Dermis microvascular lymphatic vessel endothelial cell (primary cell): ENCODE measurements at places on chromosomes 12 and 14. TPM values are rescaled to one million over a fixed set of nuclear protein-coding genes. Genes with fewer than 3 reads are reported as not detected.

GRCh38 chr14:52778702-52779101 is 12.7 kb downstream of the GNPNAT1 start:
- no peak for DNase-seq

DNA sequence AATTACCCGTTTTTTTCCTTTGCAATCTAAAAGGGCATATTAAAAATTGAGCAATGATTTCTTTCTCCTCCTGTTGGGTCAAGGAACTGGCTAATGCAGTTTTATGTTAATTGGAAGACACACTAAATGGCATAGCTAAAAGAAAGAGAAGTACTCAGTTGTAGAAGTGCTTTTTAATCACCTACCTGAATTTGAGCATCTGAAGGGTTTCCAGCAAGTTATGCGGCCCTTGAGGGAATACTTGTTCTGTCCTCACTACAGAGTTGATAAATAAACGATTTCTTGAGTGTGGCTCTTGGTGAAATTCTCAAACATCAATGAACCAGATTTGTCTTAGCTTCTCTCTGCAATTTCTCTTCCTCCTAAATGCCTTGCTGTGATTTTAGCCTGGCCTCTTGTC is 184.1 kb upstream of the RPH3A start:
- DNase-seq: no peak

DNA sequence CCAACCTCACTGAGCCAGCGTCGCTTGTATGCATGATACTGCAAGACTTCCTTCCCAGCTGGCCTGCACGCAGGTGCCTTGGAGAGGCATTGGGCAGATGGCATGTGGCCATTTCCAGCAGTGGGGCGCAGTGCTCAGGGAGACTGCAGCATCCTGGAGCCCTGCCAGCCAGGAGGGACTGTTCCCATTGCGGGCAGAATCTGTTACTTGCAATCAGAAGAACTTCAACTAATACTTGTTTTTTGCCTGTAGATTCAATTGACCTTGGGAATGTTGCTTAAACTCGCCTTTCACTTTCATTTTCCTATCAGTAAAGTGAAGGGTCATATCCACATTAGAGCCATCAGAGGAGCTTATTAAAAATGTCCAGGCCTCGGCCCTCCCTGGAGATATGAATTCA is 29.8 kb downstream of the ANKRD9 start:
- peak; percentile 3 for DNase-seq

DNA sequence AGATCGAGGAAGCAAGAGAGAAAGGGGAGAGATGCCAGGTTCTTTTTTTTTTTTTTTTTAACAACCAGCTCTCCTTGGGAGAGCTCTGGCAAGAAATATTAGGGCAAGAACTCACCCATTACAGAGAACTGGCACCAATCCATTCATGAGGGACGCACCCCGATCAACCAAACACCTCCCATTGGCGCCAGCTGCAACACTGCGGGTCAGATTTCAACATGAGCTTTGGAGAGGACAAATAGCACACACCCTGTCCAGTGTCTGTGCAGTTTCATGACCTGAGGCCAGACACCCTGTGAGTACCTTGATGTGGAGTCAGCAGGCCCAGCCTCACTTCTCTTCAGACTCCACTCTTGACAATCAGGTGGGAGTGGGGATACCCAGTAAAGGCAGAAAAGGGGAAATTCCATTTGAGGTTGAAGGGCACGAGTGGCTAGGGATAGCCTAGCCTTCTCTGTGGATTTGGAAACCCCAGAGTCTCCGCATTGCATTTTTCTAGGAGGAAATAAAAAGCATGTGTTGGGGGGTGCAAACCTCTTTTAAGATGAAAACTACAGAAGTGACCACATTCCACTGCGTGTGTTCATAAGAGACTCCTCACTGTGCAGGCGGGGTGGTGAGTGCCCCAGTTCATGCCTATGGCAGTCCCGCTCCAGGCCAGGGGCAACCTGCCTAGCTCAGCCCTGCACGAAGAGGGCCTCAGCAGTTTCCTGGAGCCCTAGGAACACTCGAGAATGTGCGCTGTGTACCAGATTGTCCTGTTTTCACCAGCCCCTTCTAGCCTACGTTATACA is 42.4 kb upstream of the GPATCH2L start:
- DNase-seq: no peak

KCNC2 gene
- total RNA-seq: not detected in 2 replicates

DNA sequence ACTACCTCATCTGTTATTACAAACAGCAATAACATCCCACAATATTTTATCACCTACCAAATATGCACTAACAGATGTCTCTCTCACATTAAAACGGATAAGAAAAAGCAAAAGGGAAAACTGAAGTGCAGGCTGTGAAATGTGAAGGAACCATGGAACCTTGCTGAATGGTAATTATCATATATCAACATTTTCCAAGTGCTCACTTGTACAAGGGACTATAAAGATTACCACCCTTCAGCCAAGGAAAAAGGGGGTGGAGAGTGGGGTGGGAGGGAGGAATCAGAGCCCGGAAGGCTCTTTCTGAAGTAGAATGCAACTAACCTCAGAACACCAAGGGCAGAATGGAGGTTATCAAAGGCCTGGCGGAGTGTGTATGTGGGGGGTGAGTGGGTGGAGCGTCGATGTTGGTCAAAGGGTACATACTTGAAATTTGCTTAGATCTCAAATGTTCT is 1.2 kb downstream of the SNX6 start:
- no peak for DNase-seq

GRCh38 chr14:94043756-94044475 is 17.8 kb downstream of the OTUB2 start:
- DNase-seq: no peak

GRCh38 chr12:58818546-58818945 is 101.8 kb downstream of the LRIG3 start:
- no peak for DNase-seq

SCNN1A gene
- total RNA-seq: under 0.01 TPM in 2 replicates

AKAP3 gene
- total RNA-seq: 0.64 and 1.5 TPM in 2 replicates

GRCh38 chr14:55580470-55581341 is 699 bp downstream of the KTN1 start:
- no peak for DNase-seq

GZMH gene
- not detected in 2 replicates for total RNA-seq

DNA sequence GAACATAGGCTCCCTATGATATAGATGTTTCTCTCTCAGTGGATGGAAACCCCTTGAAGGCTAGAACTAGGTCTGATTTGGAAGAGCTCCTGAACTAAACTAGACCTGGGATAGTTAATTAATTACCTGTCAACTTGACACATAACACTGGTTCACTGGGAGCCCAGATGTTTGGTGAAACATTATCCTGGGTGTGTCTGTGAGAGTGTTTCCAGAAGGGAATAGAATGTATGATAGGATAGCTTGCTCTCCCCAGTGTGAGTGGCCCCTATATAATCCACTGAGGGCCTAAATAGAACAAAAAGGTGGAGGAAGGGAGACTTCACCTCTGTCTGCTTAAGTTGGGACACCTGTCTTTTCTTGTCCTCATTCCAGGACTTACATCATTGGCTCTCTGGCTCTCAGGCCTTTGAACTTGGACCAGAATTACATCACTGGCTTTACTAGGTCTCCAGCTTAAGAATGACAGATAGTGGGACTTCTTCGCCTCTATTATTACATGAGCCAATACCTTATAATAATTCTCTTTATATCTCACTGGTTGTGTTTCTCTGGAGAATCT is 194.1 kb downstream of the KTN1 start:
- DNase-seq: no peak

POTEG gene
- total RNA-seq: not detected in 2 replicates

DNA sequence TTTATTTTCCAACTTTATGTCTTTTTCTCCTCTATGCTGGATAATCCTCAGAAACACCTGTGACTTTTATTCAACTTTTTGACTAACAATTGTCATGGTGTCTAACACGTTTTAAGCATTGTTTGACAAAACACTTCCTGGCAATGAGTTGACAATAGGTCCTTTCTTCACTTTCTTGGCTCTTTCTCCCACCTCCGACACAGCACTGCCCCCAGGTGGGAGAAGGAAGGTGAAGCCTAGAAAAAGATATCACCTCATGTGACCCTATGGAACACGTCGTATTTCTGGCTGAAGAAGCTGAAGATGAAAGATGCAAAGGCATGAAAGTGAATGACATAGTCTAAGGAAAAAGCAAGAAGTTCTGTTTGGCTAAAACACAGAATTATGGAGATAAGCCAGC is 430.0 kb downstream of the ETNK1 start:
- no peak for DNase-seq

GRCh38 chr14:90159146-90159545 is 97.2 kb upstream of the PSMC1 start:
- peak; percentile 2 for DNase-seq

GRCh38 chr12:22700106-22700505 is 75.1 kb downstream of the ETNK1 start:
- no peak for DNase-seq

FGD4 gene
- 8.6 and 9.2 TPM in 2 replicates for total RNA-seq
